ENCODE measurements at places on chromosomes 4 and X. TPM values are rescaled to one million over a fixed set of nuclear protein-coding genes. Genes with fewer than 3 reads are reported as not detected.

The ASB12 gene
- total RNA-seq: not detected

The C4orf50 gene
- total RNA-seq: 0.08 TPM

The SMPX gene
- total RNA-seq: not detected

The CXXC4 gene
- 5.2 TPM for total RNA-seq

The SPANXB1 gene
- not detected for total RNA-seq

The GPR34 gene
- 4.5 TPM for total RNA-seq

The MAP7D2 gene
- total RNA-seq: 0.84 TPM

The ELOVL6 gene
- 1.1 TPM for total RNA-seq

The ZMAT1 gene
- total RNA-seq: 6.6 TPM

The CLDN34 gene
- 0.21 TPM for total RNA-seq

The TRIM2 gene
- 26.8 TPM for total RNA-seq

The IBSP gene
- total RNA-seq: not detected

The HAND2 gene
- 2.0 TPM for total RNA-seq

The BEX5 gene
- 7.8 TPM for total RNA-seq

The C4orf51 gene
- not detected for total RNA-seq

The WDFY3 gene
- 31.1 TPM for total RNA-seq

The CXCR3 gene
- total RNA-seq: not detected

The HERC5 gene
- 3.0 TPM for total RNA-seq

Data from pancreas (tissue), 10 donors.